ENCODE measurements at places on chromosomes 11 and 22. TPM values are rescaled to one million over a fixed set of nuclear protein-coding genes. Genes with fewer than 3 reads are reported as not detected.

The HPX gene
- 1.00 TPM for total RNA-seq

The TMPRSS5 gene
- total RNA-seq, result under 0.01 TPM

The TMEM123 gene
- 217 TPM for total RNA-seq

The CHADL gene
- total RNA-seq, result 1.4 TPM

The ELMOD1 gene
- 0.34 TPM for total RNA-seq

The KIF18A gene
- 1.0 TPM for total RNA-seq

The SAA2 gene
- total RNA-seq, result 37.6 TPM

The KCTD14 gene
- total RNA-seq, result 2.4 TPM

The RGL4 gene
- total RNA-seq, result not detected

The ARHGAP32 gene
- total RNA-seq, result 41.7 TPM

The CHRDL2 gene
- not detected for total RNA-seq

The FAM227A gene
- 1.4 TPM for total RNA-seq

The SIPA1 gene
- total RNA-seq, result 19.1 TPM

The BCO2 gene
- total RNA-seq, result 1.6 TPM

The SORL1 gene
- 31.8 TPM for total RNA-seq

The NAV2 gene
- 37.7 TPM for total RNA-seq

The OR9G4 gene
- not detected for total RNA-seq

The TTC28 gene
- total RNA-seq, result 9.8 TPM

The GATD1 gene
- 30.3 TPM for total RNA-seq

The ACTN3 gene
- under 0.01 TPM for total RNA-seq

The OR8G5 gene
- total RNA-seq, result not detected

The F2 gene
- total RNA-seq, result under 0.01 TPM

The MGAT3 gene
- total RNA-seq, result not detected

The TPBGL gene
- not detected for total RNA-seq

The MS4A3 gene
- not detected for total RNA-seq

The SULT4A1 gene
- 0.50 TPM for total RNA-seq

The BAIAP2L2 gene
- 1.0 TPM for total RNA-seq

The ROM1 gene
- 1.9 TPM for total RNA-seq

The TUB gene
- total RNA-seq, result under 0.01 TPM

The FOLR3 gene
- 23.6 TPM for total RNA-seq

The MRGPRX3 gene
- under 0.01 TPM for total RNA-seq

The TIMP3 gene
- 23.9 TPM for total RNA-seq

The OR51I1 gene
- not detected for total RNA-seq

The MS4A7 gene
- total RNA-seq, result not detected

The IFT27 gene
- 11.7 TPM for total RNA-seq

The MMP8 gene
- not detected for total RNA-seq

The OR6X1 gene
- not detected for total RNA-seq

The P2RX3 gene
- total RNA-seq, result not detected

The PARVG gene
- not detected for total RNA-seq

The OR5M3 gene
- not detected for total RNA-seq

The GGT5 gene
- total RNA-seq, result under 0.01 TPM

The GGTLC3 gene
- total RNA-seq, result not detected

The CHRNA10 gene
- total RNA-seq, result 0.34 TPM

Measured in nasal cavity respiratory epithelium epithelial cell of viscerocranial mucosa (primary cell).